ENCODE measurements at places on chromosomes 16 and 17.

DNA sequence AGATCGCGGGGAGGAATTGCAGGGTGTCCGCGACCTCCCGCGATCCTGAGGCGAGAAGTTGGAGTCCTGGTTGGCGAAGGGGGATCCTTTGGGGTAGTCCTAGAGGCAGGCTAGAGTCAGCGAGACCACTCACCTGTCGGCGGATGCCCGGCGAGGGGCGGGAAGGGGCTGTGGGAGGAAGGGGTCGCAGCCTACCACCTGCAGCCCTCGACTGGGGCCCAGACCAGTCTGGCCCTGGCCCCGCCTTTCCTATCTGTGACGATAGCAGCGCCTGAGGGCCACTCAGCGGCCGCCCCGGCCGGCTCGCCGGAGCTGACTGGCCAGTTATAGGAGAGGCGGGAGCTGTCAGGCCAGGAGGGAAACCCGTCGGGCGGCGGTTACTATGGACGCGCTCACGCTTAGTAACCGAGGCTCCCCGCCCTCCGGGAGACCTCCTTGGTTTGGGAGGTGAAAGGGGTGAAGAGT is at the start of gene TEKT3:
TSS of gene TEKT3 (minus strand) at position 213 of the 465 bp plus-strand sequence. CDS start 10,012 bp downstream, outside the sequence.
- no peak for DNase-seq

DNA sequence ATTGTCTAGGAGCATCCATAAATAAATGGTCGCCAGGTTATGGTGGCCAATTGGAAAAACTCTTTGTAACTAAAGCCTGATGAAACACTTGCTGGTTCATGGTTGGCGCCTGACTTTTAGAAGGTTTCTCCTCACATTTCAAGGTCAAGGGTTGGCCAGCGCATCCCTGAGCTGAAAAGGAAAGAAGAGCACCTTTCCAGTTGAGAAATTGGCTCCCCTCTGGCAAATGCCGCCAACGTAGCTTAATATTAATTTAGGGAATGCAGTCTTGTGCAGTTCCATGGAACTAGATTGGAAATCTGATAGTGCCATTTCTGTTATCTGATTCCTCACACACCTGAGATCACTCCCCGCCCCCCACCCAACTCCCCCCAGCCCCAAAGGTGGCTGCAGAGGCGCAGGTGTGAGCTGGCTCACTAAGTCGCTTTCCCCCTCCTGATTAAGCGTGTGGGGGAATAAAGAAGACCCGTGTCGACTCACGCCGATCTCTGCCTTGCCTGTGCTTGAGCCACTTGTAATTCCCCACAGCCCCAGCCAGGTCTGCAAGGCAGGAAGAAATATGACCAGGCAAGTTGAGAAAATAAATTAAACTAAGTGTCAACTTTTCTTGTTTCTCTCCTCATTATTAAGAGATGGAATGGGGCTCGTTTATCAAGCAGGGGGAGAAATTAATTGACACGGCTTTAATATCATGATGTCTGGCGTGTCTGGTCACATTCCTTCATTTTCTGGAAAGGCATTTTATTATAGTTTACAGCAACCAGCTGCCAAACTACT is 157.7 kb downstream of the CCDC182 start:
- no peak for DNase-seq

GRCh38 chr17:17377071-17377967 is 74.1 kb downstream of the NT5M start:
- no peak for DNase-seq

- no peak for DNase-seq
These were observed 28.2 kb downstream of the ZNF652 start for GRCh38 chr17:49333804-49334203.

DNA sequence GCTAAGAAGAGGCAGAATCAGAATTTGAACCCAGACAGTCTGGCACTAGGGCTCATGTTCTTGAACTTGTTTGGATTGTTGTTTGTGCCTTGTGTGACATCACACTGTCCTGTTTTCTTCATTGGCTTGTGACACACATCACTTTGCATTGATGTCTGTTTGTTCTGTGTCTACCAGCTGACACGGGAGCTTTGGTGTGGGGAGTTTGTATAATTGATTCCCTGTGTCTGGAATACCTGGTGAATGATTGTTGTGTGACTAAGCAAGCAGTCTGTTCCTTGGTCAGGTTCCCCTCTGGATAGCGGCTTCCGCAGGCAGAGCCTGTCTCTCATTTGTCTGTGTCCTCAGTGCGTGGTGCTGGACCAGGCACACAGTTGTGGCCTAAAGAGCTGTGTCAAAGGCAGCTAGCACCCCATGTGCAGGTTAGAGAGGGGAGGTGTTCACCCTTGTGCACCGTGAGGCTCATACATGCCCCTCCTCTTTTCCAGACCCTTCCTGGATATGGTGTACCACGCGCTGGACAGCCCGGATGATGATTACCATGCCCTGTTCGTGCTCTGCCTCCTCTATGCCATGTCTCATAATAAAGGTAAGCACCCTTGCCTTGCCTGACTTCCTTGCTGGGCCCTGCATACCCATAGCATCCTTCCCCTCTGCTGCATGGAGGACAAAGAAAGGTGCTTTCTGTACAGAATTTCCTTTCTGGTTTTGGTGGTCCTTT is 80.1 kb downstream of the CLEC16A start:
- DNase-seq = no peak

DNA sequence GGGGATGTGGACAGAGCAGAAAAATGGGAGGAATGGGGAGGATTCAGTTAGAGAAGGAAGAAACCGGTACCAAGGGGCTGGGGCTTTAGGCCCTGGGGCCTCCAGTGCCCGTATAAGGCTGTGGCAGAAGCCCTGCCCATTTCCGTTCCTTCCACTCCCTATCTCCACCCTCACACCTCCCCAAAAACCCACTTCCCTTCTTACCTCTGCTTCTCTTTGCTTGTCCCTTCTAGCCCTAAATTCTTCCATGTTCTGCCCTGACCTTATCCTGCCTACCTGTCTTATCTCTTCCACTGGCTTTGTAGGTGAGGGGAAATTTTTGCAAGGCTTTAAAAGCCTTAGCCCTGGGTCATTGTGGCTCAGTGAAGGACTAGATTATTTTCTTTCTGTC is 4.1 kb downstream of the RNF167 start:
- DNase-seq = no peak

GRCh38 chr16:59045501-59045900 is 311.4 kb upstream of the GOT2 start:
- no peak for DNase-seq

GRCh38 chr17:58391302-58391984 is 25.9 kb downstream of the RNF43 start:
- peak; percentile 67 for DNase-seq

DNA sequence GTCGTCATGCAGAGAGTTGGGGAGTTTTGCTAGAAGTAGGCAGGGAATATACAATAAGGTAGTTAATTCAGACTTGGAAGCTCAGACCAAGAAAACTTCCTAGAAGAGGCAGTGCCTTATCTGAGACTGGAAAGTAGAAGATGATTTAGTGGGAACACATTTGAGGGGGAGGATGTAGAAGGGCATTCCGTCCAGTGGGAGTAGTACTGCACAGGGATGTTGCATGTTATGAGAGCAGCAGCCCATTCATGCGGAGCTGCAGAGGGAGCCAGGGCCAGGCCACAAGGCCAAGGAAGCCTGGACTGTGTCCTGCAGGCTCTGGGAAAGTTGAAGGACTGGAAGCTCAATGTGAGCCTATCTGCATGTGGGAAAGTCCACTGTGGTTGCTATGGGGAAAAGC is 344.5 kb upstream of the EEF2KMT start:
- DNase-seq = no peak

DNA sequence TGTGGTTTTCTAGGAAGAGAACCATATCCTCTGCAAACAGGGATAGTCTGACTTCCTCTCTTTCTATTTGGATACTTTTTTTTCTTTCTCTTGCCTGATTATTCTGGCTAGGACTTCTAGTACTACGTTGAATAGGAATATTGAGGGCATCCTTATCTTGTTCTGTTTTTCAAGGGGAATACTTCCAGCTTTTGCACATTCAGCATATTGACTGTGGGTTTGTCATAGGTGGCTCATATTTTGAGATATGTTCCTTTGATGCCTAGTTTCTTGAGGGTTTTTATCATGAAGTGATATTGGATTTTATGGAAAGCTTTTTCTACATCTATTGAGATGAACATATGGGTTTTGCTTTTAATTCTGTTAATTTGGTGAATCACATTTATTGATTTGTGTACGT is 269.8 kb downstream of the MAP2K6 start:
- no peak for DNase-seq

DNA sequence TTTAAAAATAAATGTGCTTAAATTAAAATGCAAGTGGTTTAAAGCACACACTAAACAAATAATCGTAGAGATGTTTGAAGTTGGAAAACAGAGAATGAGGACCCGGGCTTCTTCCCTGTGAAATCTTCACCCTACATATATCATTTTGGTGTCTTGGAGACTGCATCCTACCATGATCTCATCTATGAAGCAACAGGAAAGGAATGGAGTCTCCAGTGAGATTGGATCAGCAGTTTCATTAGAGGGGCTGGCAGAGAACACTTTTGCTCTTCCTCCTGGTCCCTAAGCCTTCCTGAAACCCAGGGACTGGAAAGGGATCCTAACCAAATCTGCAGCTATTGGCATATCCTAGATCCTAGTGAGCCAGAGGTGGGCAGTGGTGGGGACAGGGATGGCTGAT is 85.0 kb downstream of the GRIN2A start:
- DNase-seq = no peak

DNA sequence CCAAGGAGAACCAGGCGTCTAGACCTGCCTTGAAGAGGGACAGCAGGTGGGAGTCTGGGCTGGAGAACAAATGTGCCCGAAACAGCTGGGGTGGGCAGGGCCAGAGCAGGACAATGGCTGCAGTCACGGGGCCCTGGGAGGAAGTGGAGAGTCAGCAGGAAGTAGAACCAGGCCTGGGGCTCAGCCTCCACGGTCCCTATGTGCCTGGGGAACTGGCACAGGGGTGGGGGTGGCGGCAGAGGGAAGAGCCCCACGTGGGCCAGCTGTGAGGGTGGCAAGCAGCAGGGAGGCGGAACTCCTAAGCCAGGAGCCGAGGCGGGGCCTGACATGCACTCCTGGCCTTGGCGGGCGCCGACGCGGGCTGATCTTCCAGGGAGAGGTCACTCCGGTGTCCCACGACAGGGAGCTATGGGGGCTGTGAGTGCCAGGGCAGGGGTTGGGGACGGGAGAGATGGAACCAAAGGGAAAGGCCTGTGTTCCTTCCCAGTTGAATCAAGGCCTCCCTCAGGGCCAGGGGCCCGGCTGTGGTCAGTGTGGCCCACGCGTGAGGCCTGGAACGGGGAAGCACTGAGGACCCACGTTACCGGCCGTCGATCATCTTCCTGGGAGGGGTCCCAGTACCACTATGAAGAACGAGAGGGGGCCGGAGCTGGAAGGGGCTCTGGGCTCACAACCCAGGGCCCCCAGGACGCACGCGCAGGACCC is 42.7 kb downstream of the TIMM22 start:
- DNase-seq = no peak

DNA sequence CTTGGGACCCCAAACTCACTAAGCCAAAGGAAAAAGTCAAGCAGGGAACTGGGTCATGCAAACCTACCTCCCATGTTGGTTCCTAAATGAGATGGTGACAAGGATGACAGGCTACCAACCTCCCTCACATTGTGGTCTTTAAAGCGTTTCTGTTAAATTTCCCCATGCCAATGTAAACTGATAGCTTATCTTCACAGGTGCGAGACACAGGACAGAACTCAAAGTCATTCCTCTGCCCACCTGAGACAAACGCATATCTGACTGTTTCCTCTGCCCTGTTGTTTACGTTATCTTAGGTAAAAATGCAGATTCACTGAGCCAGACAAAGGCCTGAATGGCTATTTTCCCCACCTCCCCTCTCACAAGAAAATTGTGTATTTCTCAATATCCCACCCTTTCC is 19.0 kb upstream of the CD300E start:
- no peak for DNase-seq

DNA sequence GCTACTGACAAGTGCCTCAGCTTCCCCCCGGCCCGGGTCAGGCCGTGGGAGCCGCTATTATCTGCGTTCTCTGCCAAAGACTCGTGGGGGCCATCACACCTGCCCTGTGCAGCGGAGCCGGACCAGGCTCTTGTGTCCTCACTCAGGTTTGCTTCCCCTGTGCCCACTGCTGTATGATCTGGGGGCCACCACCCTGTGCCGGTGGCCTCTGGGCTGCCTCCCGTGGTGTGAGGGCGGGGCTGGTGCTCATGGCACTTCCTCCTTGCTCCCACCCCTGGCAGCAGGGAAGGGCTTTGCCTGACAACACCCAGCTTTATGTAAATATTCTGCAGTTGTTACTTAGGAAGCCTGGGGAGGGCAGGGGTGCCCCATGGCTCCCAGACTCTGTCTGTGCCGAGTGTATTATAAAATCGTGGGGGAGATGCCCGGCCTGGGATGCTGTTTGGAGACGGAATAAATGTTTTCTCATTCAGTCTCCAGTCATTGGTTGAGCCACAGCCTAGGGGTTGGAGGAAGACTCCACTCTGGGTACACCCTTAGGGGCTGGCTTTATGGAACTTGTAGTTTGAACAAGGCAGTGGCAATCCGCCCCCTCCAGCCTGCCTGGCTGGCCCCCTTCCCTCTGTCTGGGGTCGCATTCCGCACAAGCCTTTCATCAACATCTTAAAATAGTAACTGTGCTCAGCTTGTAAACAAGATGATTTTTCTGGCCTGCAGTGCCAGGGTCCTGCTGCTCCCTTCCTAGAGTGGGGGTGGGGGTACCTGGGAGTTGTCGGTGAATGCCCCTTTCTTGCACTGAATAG is 4.1 kb downstream of the SYNGR2 start:
- DNase-seq = no peak

- no peak for DNase-seq
These were observed 20.3 kb downstream of the GSDMB start for GRCh38 chr17:39898088-39898487.

GRCh38 chr17:50523208-50523607 is 9.3 kb upstream of the EPN3 start:
- no peak for DNase-seq

DNA sequence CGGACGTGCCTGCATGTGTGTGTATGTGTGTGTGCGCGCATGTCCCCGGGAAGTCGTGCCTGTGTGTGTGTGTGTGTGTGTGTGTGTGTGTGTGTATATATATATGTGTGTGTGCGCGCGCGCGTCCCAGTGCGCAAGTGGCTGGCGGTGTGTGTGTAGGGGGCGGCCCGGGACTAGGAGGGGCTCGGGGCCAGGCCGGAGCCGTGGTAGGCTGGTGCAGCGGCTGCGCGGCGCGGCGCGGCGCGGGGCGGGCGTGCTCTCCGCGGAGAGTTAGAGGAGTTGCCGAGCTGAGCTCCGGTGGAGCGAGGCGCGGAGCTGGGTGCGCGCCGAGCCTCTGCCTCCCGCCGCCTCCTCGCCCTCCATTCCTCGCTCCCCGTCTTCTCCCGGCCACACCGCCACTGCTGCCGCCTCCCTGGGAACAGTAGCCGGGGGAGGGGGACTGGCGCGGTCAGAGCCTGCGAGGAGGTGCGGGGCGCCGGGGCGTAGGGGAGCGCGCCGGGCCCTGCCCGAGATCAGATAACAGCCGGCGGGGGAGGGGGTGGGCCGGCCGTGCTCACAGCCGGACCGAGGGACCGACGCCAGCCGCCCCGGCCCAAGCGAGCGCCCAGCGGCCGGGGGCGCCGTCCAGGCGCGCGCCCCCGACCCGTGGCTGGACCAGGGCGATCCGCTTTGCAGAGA is at the start of gene KCNJ12:
TSS of gene KCNJ12 (plus strand) at position 277 of the 678 bp plus-strand sequence. CDS start 38,986 bp downstream, outside the sequence.
- no peak for DNase-seq

GRCh38 chr17:1786708-1787107 is 24.8 kb downstream of the SERPINF1 start:
- no peak for DNase-seq
